ENCODE measurements at places on chromosomes 5 and 9.
A peak's percentile ranks its signal among the peaks of the same experiment; 100 is the strongest.

DNA sequence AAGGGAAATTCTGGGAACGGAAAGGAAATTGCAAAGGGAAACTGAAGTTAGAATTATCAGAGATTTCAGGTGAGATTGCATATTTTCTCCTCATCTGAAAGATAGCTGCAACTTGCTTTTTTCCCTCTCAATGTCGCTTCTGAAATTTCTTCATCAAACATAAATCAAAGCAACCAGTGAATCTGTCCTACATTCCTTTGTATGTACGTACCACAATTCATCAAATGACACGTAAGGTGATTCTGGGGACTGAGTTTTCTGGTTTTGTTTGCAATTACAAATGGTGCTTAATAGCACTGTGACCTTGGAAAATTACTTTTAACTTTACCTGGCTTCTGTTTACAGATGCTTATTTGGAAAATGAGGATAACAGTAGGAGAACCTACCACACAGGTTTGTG lies 21.9 kb upstream of the CNOT6 start:
- DNase-seq, result no peak

GRCh38 chr5:31913808-31914207 lies 260.3 kb downstream of the GOLPH3 start:
- DNase-seq, result no peak

- no peak for DNase-seq
These were observed 78.4 kb downstream of the PLPP1 start for GRCh38 chr5:55456216-55456895.

DNA sequence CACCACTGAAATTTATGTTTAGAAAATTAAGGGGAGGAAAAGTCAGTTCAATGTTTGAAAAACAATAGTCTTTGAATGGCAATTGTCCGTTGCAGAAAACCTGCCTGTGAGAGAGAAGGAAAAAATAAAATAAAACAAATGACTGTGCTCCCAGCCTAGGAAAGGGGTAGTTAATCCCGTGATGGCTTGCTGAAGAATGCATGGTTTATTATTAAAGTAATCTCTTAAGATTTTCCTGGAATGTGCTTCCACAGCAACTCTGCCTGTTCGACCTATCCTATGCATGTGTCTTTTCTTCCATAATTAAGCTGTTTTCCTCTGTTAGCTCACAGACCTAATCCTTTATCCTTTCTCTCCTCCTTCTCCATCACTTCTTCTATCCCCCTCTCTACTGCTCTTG lies 2.4 kb upstream of the DAB2 start:
- DNase-seq, result peak; percentile 17

- no peak for DNase-seq
These were observed 59.6 kb downstream of the RASGRF2 start for GRCh38 chr5:81019748-81020147.

DNA sequence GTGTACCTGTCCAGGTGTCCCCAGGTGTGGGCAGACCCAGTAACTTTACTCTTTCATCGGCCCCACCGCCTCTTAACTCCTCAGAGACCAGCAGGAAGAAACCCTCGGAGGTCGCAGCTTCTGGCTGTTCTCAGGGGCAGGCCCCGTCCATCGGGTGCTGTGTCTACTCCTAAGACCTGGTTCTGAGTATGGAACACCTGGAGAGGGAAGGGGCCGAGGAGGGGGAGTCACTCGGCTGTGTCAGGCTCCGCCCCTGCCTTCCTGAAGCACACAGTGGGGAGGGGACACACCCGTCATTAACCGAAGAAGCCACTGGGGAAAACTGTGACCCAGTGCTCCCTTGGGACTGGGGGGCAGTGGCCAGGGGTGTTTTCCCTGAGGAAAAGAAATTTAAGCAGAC lies 22.3 kb downstream of the NTNG2 start:
- DNase-seq, result no peak

DNA sequence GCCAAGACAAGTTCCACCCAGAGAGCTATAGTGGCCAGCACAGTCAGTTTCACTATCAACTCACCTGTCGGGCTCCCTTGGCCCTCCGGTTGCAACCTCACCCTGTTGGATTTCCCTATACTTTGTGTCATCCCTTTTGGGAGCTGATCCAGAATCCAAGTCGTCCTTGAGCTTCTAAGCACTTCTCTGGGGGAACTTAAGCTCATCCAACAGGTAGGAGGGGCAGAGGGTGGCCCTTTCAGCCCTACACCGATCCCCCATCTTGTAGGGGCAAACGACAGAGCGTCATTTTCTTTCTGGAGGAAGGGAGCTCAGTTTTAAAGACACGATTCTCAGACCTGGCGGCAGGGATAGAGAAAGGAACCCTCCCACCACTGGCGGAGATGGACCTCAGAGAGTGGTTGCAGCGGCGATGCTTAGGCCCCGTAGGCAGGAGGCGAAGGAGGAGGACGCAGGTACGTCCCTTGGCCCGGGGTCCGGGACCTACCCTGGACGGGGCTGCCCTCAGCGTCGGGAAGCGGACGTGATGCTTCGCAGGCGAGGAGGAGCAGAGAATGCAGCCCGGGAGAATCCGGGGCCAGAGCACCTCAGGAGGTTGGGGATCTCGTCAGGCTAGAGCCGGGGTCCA lies 519 bp downstream of the ZER1 start:
- DNase-seq, result no peak

GRCh38 chr5:91007251-91007650 lies 375.9 kb downstream of the ARRDC3 start:
- DNase-seq, result no peak

GRCh38 chr5:42858687-42859086 lies 47.0 kb upstream of the SELENOP start:
- peak; percentile 60 for DNase-seq

- DNase-seq, result no peak
These were observed 113.0 kb upstream of the NTRK2 start for GRCh38 chr9:84556556-84556955.

- peak; percentile 39 for DNase-seq
These were observed 21.1 kb upstream of the TERT start for GRCh38 chr5:1315709-1316587.

- peak; percentile 68 for DNase-seq
These were observed 210.2 kb downstream of the MEF2C start for GRCh38 chr5:88672644-88673252.

DNA sequence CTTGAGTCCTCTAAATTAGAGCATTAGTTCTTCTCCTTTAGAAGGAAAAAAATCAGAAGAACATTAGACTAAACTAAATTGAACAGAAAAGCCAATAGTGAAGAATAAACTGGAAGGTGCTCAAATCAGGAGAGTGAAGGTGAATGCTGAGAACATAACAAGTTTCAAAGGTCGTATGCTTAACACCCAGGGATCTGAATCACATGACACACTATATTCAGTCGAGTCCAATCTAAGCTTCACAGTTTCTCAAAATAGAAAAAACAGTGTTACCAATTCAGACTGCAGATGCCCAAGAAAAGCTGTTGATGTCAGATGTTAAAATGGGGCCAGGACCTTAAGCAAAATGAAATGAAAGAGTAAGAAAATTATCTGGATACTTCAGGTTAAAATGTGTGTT lies 614.5 kb downstream of the EFNA5 start:
- no peak for DNase-seq

GRCh38 chr9:137212520-137212919 lies 7.0 kb downstream of the NDOR1 start:
- no peak for DNase-seq

DNA sequence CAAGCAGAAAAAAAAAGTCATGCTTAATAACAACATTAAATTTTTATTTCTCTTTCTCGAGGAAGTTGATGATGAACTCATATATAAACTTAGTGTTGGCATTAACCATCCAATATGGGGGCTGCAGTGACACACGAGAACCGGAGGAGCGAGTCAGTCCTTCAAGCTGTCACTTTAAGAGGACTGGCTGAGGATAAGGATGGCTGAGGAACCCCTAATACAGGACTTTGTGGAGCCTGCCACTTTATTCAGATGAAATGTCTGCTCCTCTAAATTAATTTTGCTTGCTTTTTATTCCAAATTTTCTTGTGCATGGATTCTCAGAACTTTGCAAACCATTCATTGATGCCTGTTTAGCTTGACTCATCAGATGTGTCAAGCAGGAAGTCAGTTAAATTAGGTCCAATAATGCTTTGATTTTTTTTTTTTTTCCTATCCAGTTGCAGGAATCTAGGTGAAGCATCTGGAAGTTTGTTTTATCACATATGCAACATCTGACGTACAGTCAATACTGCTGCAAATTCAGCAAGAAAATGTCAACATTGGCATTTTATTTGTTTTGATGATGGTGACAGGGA lies 144.2 kb upstream of the COL5A1 start:
- DNase-seq, result no peak

- no peak for DNase-seq
These were observed 11.6 kb upstream of the SUSD1 start for GRCh38 chr9:112186695-112187094.

- DNase-seq, result peak; percentile 52
These were observed 448.1 kb downstream of the ARHGEF28 start for GRCh38 chr5:74074111-74074510.

- no peak for DNase-seq
These were observed 480.6 kb upstream of the DAB2 start for GRCh38 chr5:39905356-39905755.

- DNase-seq, result no peak
These were observed 94.2 kb downstream of the PAX5 start for GRCh38 chr9:36939655-36940499.

GRCh38 chr5:42940853-42941252 lies 99.3 kb downstream of the ANXA2R start:
- DNase-seq, result no peak

DNA sequence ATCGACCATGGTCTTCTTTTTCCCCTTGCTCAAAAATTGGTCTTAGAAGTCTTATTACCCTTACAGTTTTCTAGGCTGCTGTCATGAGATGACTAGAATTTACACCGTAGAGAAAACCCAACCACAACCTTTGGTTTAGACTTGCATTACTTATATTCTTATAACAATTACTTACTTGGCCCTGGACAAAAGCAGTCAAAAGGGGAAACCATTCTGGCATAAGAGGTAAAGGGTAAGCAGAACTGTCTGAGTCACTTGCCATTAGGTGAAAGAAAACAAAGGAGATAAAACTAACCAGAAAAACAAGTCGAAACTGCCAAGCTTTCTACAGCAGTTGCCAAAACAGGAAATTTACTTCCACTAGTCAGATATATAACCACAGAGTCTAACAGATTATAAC lies 17.9 kb downstream of the TMEM245 start:
- no peak for DNase-seq

DNA sequence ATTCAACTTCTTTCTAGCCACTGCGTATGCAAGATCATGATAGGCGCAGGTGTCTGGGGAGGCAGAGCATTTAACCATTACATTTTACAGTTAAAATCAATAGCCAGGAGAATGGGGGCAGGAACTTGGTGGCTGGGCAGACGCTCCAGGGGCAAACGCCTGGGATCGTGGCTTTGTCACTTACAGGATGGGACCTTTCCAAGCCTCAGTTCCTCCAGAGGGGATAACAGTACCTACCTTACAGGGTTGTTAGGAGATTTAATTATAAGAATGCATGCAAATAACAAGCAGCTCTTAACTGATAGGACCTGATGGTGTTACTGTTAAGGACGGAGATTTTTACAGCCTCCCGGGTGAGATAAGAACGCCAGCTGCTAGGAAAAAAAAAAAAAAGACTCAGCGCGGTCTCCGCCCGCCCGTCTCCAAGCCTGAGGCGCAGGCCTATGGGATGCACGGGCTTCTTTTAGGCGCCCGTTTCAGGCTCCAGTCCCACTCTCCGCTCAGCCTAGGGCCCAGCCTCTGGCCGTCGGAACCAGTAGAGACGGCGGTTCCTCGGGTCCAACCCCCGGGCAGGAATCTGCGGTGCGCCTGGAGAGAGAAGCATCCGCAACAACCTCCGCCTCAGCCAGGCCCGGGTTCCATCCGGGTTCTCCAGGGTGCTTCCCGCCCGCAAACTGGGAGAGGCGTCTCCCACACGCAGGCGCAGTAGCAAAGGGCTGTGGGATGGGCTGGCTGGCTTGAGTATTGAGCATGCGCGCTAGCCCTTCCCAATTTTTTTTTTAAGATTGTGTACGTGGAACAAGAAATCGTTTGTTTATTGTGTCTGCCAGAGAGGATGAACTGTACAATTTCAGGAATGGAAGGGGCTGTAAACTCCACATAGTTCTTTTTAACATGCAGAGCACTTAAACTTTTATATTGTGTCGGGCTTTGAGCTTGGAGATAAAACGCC lies at the start of gene FAM200C:
FAM200C (minus strand) TSS at position 653 of the 952 bp plus-strand sequence. CDS start 4,564 bp downstream, outside the sequence.
- peak; percentile 96 for DNase-seq

- no peak for DNase-seq
These were observed 23.4 kb upstream of the GLRA1 start for GRCh38 chr5:151947931-151948608.

GRCh38 chr5:125026867-125027731 lies 280.7 kb upstream of the ZNF608 start:
- DNase-seq, result no peak

GRCh38 chr5:128202320-128202719 lies 118.8 kb downstream of the SLC12A2 start:
- DNase-seq, result no peak

DNA sequence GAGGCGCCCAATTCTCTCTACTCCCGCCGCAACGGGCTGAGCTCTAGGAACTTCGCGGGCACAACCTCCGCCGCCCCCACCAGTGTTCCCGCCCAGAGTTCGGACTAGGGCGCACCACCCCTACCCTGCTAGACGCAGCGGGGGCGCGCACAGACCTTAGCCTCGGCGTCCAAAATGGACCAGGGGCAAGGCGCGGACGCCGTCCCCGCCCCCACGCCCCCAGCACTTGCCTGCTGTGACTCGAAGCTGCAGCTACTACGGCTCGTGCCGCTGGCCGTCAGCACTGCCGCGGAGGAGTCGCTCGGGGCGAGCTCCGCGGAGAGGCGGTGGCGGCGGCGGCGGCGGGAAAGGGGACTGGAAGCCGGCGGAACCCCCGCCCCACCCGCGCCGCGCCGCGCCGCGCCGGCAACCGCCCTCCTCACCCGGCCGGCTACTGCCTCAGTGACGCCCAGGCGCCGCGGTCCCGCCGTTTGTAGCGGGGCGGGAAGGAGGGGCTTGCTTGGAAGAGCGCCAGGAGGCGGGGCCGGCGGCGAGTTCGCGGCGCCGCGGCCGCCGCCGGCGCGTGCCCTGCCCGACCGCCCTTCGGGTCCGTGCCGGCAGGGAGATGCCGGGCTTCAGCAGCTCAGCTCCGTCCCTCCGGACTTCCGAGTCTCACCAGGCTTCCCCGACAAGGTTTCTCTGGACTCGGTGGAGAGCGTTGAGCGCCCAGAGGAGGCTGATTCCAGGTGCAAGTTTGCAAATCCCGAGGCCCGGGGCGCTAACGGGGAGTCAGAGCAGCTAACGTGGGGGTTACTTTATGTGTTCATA lies 4.5 kb downstream of the ELAVL2 start:
- peak; percentile 74 for DNase-seq

GRCh38 chr5:1545805-1546355 lies 22.1 kb upstream of the LPCAT1 start:
- no peak for DNase-seq

GRCh38 chr5:10543585-10544040 lies 20.3 kb upstream of the ANKRD33B start:
- no peak for DNase-seq

DNA sequence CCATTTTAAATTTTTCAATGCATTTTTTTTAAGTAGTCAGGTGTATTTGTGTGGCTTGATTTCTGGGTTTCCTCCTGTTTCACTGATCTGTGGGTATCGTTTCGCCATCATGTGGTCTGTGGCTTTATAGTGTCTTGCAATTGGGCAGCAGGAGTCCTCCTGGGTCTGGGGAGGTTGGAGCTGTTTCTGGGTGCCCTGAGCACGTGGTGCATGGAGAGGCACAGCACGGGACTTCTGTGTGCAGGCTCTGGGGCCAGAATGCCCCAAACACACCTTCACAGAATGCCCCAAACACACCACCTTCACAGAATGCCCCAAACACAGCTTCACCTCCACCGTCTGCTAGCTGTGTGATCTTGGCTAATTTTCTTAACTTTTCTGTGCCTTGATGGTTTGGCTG lies 82.6 kb upstream of the COL5A1 start:
- DNase-seq, result no peak

GRCh38 chr5:16889203-16889971 lies 46.7 kb downstream of the MYO10 start:
- DNase-seq, result peak; percentile 60

GRCh38 chr5:17763301-17763700 lies 129.0 kb downstream of the TAF11L14 start:
- no peak for DNase-seq
